ENCODE measurements at places on chromosomes 11 and 22.

DNA sequence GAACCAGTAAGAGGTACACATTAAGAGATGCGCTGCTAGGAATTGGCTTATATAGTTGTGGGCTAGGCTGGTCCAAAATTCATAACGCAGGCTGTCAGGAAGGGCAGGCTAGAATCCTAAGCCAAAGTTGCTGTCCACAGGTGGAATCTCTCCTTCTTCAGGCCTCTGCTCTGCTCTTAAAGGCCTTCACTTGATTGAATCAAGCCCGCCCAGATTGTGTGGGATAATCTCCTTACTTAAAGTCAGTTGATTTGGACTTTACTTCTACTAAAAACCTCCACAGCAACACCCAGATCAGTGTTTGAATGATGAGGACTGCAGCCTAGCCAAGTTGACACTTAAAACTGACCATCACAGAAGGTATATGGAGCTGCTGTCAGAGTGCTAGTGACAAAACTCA, 68.8 kb downstream of the LRRC32 start:
- DNase-seq = no peak

GRCh38 chr22:48098243-48098920, 1335.9 kb downstream of the TBC1D22A start:
- no peak for DNase-seq

DNA sequence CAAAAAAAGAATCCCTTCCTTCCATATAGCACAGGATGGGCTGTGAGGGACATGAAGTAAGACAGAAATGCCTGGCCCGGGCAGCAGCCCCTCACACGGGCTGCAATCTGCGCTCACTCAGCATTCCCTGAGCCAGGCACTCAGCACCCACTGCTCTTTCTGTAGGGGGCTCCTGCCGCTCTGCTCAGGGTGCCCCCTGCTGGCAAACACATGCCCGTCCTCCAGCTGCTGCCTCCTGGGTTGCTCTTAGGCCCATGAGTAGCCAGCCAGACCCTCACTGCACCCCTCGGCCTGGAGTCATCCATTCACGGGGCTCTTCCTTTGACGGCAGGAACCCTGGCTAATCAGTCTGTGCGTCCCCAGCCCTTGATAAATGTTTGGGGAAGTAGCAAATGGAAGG, 6.9 kb downstream of the MCAT start:
- peak; percentile 56 for DNase-seq

GRCh38 chr11:15824060-15824459, 532.3 kb downstream of the SOX6 start:
- no peak for DNase-seq

GRCh38 chr11:121487191-121487590, 34.4 kb upstream of the SORL1-AS1 start:
- no peak for DNase-seq

DNA sequence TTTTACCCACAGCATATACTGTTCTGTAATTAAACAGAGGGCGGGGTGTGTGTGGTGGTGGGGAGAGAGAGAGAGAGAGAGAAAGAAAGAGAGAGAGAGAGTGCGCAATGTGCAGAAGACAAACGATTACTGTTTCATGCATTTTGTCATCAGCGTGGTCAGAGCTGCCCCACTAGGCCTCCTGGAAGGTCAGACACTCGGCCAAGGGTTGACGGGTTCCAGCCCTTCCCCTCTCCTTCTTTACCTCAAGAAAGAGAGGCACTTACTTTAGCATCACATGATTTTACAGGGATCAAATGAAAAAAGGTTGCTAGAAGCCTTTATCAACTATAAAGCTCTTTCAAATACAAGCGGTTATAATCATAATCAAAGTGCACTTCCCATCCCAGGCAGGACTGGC, 269.2 kb upstream of the SORL1-AS1 start:
- DNase-seq = no peak

GRCh38 chr11:34339149-34340064, 18.4 kb downstream of the ABTB2 start:
- DNase-seq = no peak

GRCh38 chr22:38167988-38168407, 13.6 kb downstream of the PLA2G6 start:
- no peak for DNase-seq

- DNase-seq = no peak
Observed at GRCh38 chr11:93545566-93545965, 2.4 kb upstream of the SMCO4 start.

GRCh38 chr11:41955066-41955465, 495.6 kb upstream of the LRRC4C start:
- no peak for DNase-seq

GRCh38 chr22:20015971-20016733, 471 bp downstream of the ARVCF start:
- peak; percentile 67 for DNase-seq

DNA sequence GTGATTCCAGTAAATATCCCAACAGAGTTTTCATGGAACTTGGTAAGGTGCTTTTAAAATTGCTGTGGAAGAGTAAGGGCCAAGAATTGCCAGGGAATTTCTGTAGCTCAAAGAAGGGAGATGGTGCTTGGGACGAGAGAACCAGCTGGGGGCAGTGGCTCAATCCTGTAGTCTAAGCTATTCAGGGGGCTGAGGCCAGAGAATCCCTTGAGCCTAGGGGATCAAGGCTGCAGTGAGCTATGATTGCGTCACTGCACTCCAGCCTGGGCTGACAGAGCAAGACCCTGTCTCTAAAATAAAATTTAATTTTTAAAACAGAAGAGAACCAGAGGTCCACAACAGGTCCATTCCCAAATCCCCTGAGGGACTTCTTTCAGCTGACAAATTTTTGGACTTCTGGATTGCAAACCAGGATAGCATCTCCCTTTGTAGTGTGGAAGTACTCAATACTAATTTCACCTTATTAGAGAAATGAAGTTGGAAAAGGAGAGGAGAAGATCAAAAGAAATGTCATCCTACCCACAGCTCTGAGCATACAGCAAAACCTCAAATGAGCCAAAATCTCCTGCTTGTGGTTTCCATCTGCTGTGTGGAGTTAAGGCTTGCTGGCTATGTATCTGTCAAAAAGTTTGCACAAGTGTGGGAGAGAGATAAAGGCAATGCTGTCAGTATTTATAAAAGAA, 59.2 kb upstream of the CLPB start:
- DNase-seq = no peak

GRCh38 chr22:30036656-30037055, 43.6 kb upstream of the HORMAD2 start:
- no peak for DNase-seq

DNA sequence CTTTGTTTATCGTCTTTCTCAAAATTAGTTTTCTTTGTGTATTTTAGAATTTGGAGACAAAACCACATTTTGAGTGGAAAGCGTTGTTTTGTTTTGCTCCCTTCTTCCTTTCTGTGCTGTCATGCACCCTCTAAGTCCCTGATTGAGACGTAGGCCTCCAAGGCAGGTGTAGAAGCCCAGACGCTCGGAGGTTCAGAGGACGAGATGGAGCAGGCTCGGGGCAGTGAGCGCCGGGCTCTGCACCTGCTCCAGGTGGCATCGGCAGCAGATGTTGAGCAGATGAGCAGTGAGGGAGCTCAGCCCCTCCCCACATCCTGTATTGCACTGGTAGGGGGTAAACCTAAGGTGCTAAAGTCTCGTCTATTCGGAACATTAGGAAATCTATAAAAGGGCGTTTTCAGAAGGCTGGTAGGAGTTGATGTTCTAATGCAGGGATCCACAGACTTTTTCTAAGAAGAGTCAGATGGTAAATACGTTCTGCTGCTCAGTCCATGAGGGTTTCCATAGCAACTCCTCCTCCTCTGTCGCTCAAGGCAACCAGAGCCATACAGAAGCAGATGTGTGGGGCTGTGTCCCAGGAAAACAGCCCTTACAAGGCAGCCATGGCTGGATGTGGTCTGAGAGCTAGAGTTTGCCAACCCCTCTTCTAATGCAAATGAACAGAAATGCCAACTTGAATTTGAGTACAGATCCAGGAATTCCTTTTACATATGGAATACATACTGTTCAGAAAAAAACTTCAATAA, 724.2 kb downstream of the BRD1 start:
- no peak for DNase-seq

DNA sequence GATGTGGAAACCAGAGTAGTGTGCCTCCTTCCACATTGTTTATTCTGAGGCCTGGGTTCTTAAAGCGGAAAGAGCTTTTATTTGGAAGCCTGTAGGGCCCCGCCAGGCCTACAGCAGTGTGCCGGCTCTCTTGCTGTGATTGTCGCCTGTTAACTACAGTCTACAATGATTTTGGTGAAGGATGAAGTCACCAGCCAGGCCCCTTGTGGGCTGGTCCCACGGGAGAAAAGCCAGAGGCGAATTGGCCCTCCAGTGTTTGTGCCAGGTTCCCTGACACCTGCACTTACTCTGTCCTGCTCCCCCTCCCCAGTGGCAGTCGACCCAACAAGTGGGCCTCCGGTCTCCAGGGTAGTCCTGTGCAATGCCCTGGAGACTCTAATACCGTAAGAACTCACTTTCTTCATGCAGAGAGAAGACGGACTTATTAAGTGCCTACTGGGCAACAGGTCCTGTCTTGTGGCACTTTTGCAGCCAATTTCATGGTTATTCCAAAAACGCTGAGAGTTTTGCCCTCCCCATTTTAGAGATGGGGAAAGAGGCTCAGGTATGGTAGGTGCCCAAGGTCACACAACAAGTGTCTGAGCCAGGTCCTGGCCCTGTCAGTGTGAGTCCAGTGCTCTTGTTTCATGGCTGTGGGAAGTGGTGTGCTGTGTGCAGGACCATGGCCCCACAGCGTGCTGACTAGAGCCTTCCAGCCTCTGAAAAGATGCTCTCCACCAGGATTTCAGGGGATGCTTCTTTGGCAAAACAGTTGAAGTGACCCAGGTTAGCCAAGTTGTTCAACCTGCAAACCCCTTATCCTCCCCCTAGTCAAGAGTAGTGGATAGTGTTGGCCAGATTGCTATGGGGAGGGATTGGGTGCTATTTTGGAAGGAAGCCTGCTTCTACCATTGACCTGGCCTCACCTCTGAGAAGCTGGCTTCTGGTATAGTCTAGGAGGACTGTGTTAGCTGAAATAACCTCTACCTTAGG, 1.4 kb downstream of the MICAL2 start:
- no peak for DNase-seq

DNA sequence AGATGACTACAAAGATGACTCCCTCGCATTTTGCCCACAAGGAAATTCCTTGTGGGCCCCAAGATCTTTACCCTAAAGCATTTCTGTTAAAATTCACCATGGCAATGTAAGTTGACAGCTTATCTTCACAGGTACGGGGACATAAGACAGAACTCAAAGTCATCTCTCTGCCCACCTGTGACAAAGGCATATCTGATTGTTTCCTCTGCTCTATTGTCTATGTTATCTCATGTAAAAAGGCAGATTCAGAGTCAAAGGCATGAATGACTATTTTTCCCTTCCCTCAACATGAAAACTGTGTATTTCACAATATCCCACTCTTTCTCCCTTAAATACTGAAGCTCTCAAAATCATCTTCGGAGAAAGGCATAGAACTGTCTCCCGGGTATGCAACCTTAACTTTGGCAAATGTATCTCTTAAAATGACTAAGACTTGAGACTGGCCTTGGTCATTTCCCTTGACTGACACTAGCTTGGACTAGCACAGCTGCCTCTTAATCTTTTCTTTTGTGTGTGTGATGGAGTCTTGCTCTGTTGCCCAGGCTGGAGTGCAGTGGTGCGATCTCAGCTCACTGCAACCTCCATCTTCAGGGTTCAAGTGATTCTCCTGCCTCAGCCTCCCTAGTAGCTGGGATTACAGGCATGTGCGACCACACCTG, 103.2 kb downstream of the MICAL3 start:
- no peak for DNase-seq

- no peak for DNase-seq
Observed at GRCh38 chr22:46297151-46297812, 612 bp downstream of the GTSE1 start.

GRCh38 chr22:19717691-19718455, 3.6 kb downstream of the SEPTIN5 start:
- peak; percentile 90 for DNase-seq

DNA sequence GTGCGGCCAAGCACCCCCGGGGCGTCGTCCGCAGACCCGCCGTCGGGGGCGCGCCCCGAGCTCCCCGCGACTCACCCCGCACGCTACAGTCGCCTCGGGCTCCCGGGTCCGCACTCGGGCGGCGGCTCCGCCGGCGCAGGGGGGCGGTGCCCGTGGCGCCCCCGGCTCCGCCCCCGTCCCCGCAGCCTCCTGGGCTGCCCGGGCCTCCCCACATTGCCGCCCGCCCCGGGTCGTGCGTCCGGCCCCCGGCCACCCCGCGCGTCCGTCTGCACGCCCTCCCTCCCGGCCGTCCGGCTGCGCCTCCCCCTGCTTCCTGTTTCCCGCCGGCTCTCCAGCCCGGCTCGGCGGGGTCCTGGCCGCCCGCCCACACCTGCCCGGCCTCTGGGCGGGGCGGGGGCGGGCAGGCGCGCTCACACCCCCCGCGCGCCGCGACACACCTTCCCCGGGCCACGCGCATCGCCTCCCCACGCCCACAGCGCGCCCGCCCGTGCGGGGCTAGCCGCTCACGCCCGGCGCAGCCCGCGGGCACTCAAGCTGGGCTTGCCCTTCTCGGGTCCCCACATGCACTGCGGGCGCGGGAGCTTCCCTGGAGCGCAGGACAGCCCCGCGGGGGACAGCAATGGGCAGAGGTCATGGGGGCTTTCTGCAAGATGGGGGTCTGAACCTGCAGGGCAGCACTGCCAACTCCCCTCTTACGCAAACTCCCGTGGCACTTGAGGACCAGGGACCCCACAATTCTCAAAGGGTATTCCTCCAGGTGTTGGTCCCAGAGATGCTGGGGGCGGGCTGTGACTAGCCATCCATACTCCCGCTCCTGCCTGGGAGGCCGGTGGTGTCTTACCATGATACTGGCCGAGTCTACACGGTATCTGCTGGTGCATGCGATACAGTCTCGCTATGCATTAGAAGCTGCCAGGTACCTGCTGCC, at the start of gene CARD10:
CARD10 (minus strand) TSS at position 148 of the 928 bp plus-strand sequence. CDS start 215 bp downstream, outside the sequence.
- DNase-seq = peak; percentile 46

DNA sequence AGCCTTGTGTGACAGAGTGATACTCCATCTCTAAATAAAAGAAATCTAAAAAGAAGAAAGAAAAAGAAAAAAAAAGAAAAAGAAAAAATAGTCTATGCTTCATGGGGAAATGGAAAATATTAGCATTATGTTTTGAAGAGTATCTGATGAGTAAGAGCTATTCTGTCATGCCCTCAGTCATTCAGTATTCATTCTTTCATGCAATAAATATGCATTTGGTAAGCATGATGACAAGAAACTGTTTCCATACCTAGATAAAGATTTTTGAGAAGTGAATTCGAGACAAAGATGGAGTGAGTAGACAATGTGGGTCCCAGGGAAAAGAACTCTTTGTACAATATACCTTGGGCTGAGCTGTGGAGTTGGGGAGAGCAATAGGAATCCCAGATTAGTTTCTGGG, 6.2 kb upstream of the IFTAP start:
- DNase-seq = no peak

DNA sequence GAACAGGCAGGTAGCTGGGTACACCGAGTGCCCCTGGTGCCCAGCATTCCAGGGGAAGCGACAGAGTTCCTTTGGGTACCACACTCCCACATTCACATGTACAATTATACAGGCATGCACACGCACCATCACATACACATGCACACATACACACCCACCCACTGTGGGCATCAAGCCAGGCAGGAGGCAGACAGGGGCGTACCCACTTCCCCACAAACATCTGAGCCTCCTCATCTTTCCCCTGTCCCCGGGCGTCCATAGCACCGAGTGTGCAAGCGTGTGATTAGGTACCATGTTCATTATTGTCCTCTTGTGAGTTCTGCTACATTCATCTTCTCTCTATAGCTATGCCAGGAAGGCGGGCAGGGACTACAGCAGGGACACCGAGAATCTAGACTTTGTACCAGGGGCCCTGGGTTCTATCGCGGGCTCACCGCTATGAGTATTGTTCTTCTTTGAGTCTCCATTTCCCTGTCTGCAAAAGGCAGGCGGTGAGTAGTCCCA, 2.1 kb upstream of the CARD10 start:
- no peak for DNase-seq
